ENCODE measurements at places on chromosomes 2 and 18.

GRCh38 chr2:1709946-1710560 lies 34.3 kb downstream of the PXDN start:
- no peak for DNase-seq

DNA sequence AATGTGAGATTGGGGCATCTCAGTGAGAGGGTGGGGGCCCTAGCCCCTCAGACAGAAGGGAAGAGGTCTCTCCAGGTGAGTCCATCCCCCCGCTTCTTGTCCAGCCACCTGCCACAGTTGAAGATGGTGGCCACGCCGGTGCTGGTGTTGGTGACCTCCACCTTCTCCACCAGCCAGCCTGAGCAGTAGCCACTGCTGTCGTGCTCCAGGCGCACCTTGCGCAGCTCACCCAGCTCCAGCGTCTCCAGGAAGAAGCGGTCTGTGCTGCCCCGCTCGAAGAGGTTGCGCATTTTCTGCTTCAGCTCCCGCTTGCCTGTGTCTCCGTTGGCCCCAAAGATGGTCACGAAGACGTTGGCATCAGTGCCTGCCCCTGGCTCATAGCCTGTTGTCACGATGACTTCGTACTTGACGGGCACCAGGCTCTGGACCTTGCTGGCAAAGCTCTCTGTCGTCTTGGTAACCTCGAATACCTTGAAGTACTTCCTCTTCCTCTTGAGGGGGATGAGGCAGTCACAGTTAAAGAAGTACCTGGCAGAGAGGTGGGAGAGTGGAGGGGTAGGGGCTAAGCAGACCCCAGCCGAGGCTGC lies 179.5 kb downstream of the LOXHD1 start:
- DNase-seq: no peak

- no peak for DNase-seq
Measured at GRCh38 chr18:58669731-58670378, 1.4 kb upstream of the MALT1 start.

DNA sequence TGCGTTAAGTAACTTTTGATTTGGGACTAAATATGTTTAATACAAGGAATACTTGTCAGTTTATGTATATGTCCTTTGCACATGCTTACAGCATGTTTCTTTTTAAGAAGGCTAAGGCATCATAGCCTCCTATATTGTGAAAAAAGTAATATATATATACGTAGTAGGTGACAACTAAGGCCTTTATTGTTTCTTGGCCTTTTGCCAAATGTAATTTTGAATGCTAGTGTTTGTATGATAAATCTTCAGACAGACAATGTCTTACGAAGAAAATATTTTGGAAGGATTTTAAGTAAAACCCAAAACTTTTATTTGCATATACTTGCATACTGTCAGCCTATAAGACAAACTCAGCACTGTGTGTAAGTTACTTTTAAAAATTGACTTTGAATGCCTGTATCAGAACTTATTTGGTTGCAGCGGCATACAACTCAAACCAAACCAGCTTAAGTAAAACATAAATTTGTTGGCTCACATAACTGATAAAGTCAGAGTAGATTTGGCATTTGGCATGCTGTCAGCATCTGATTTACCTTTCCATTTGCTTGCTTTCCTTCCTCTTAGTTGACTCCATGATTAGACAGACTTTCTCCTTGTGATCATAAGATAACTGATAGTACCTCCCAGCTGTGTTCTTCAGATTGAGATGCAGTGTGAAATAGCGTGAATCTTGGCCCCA lies 24.4 kb downstream of the UBE2E3 start:
- no peak for DNase-seq

- no peak for DNase-seq
Measured at GRCh38 chr2:74077636-74078035, 70.1 kb downstream of the BOLA3 start.

DNA sequence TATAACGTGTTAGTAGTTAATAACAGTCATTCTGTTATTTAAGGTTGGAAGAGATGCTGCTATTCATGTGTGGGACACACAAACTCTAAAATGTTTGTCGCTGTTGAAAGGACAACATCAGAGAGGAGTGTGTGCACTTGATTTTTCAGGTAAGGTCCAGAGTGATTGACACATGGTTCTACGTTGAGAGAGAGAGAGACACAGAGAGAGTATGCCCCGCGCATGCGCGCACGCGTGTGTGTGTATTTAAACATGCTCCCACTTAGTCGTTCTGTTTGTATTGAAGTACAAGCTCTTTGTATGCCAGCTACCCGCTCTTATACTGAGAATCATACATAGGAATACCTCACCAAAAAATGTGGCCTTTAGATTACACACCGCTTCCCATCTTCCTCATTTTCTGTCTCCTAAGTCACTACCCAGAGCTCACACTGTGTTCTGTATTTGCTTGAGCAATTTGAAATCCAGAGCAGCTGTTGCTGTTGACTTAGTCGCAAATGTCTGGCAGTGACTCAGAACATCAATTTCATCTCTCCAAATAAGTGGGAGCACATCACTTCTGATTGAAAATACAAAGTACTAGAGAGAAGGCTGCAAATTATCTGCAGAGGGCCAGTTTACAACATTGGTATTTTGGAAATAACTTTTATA lies 148.1 kb downstream of the EML6 start:
- no peak for DNase-seq

GRCh38 chr2:205390866-205391265 lies 291.4 kb upstream of the NRP2 start:
- no peak for DNase-seq

DNA sequence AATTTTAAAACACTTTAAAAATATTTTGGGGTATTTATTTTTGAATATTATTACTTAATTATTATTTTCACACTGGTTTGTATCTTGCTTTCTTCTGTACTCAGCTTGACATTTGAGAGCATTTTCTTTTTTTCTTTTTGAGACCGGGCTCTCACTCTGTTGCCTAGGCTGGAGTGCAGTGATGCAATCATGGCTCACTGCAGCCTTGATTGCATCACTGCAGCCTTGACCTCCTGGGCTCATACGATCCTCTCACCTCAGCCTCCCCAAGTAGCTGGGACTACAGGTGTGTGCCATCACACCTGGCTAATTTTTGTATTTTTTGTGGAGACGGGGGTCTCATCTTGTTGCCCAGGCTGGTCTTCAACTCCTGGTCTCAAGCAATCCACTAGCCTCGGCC lies 79.9 kb upstream of the DLX2 start:
- DNase-seq: no peak

- no peak for DNase-seq
Measured at GRCh38 chr2:30272761-30273573, 41.6 kb downstream of the LBH start.

- no peak for DNase-seq
Measured at GRCh38 chr18:40046596-40046995, 1908.4 kb upstream of the PIK3C3 start.

DNA sequence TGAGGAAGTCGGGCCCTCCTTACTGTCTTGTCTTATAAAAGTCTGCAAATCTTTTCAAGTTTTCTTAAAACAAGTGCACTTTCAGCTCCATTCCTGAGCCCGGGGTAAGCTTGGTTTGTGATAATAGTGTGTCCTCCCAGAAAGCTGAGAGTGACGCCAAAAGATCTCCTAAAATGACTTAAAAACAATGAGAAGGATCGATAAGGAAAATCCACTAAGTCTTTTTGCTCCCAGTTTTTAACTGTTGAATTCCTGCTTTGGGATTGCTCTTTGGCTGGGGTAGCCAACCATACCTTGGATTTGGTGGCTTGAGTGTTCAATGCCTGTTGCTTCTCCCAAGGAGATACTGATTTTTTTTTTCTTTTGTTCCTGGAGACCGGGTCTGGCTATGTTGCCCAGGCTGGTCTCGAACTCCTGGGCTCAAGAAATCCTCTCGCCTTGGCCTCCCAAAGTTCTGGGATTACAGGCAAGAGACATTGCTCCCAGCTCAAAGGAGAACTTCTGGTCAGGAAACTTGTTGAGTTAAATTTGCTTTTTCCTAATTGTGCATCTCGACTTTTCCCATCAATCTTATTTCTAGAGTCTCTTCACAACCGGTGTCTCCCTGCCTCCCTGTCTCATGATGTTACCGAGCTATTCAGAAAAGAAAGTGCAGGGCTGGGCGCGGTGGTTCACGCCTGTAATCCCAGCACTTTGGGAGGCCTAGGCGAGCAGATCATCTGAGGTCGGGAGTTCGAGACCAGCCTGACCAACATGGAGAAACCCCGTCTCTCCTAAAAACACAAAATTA lies 3.0 kb downstream of the TGIF1 start:
- DNase-seq: no peak

Data from head of caudate nucleus (tissue), 42 donors.